Cardiac ventricle fibroblast (primary cell): ENCODE measurements at places on chromosomes 11 and 22. TPM values are rescaled to one million over a fixed set of nuclear protein-coding genes. Genes with fewer than 3 reads are reported as not detected.

The SLC22A9 gene
- total RNA-seq: not detected in 2 replicates

The CNTN5 gene
- total RNA-seq: 0.05 and 0.19 TPM in 2 replicates

The NAALAD2 gene
- total RNA-seq: 1.8 and 1.9 TPM in 2 replicates

The MMP8 gene
- total RNA-seq: not detected in 2 replicates

The PLCB3 gene
- total RNA-seq: 26.1 TPM in 2 replicates

The IGF2 gene
- total RNA-seq: 10.5 and 17.5 TPM in 2 replicates

The TH gene
- not detected in 2 replicates for total RNA-seq

The OR56A3 gene
- total RNA-seq: not detected in 2 replicates

The C22orf31 gene
- not detected in 2 replicates for total RNA-seq
